Stimulated activated CD8-positive, alpha-beta memory T cell treated with anti-CD3 and anti-CD28 coated beads, Interleukin-7, amount 100 ng/mL, for 48 hours (primary cell): ENCODE measurements at places on chromosomes 2 and 18.

GRCh38 chr18:58552057-58552461, 76.8 kb downstream of the ALPK2 start:
- no peak for DNase-seq

DNA sequence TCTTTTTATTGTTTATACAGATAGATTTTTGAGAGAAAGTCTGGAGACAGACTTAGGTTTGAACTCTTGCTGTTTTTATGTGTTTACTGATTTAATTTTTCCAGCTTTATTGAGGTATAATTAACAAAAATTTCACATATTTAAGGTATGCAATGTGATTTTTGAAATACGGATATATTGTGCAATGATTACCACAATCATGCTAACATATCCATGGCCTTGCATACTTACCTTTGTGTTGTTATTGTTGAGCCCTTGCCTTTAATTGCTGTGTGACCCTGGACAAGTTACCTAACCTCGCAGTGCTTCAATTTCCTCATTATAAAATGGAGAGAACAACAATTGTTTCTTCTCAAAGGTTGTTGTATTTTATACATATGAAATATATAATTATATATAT, 13.9 kb upstream of the RBMS1 start:
- DNase-seq: no peak

- no peak for DNase-seq
Measured at GRCh38 chr2:15738225-15738546, 146.5 kb downstream of the DDX1 start.

GRCh38 chr2:45699032-45699658, 47.7 kb downstream of the PRKCE start:
- DNase-seq: peak; percentile 31

DNA sequence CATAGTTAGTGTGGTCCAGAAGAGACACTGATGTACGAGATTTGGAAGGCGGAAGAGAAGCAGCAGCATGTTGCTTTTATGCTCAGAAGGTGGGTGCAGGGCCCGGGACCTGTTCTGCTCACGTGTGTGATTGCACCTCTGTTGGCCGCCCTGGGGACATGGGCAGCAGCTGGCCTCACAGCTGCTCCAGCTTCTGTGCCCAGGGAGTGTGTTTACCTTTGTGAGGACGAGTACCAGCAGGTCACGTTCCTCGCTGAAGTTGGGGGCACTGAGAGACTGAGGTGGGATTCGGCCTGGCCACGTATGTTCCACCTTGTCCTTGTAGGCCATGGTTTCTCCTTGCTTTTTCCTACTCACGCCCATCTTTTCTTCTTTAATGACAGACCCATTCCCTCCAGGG, 86.3 kb downstream of the PMAIP1 start:
- DNase-seq: no peak

- DNase-seq: no peak
Measured at GRCh38 chr2:11127761-11128160, 27.5 kb upstream of the SLC66A3 start.

GRCh38 chr2:4151521-4151920, 448.1 kb downstream of the DCDC2C start:
- DNase-seq: no peak

- DNase-seq: no peak
Measured at GRCh38 chr2:222456479-222457077, 32.2 kb downstream of the SGPP2 start.
